ENCODE measurements at places on chromosomes 2 and 18.

- DNase-seq = no peak
Measured at GRCh38 chr2:108573061-108573460, 38.8 kb downstream of the LIMS1 start.

DNA sequence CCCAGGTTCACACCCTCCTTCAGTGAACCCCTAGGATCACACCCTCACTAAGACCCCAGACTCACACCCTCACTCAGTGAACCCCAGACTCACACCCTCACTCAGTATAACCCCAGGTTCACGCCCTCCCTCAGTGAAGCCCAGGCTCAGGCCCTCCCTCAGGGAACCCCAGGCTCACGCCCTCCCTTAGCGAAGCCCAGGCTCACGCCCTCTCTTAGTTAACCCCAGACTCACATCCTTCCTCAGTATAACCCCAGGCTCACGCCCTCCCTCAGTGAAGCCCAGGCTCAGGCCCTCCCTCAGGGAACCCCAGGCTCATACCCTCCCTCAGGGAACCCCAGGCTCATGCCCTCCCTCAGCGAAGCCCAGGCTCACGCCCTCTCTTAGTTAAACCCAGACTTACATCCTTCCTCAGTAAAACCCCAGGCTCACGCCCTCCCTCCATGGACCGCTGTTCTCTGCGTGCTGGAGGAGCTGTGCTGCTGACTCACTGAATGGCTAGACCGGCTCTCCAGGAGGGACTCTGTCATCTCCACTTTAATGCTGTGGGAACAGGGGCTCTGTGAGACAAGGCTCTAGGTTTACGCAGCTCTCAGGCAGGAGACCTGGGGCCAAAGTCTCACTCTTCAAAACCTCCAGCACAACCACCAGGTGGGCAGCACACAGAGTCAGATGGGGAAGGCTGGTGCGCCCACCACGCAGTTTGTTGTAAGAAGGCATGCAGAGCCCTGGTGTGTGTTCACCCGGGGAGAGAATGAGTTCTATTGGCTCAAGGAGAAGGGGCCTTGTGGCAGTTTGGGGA is 506.9 kb upstream of the MYT1L start:
- DNase-seq = no peak

DNA sequence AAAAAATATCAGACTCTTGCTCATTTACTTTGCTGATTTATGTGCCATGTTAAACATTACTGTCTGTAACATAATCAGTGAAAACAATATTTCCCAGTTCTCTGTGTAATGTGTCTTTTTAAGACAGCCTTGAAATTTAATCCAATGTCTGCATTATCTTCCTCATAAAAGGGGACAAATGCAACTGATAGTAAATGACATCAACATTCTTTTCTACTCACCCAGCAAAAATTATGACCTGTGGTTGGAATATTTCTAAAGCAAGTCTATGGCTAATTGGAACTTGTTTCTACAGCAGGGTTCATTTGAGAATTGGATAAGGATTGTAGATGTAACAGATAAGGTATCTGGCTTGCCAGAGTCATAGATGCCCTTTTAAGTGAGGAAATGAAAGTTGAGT is 34.8 kb downstream of the C1D start:
- DNase-seq = no peak

- DNase-seq = no peak
Measured at GRCh38 chr2:126975671-126976655, 77.3 kb downstream of the TEX51 start.

- no peak for DNase-seq
Measured at GRCh38 chr2:150944315-150944714, 317.3 kb downstream of the RBM43 start.

DNA sequence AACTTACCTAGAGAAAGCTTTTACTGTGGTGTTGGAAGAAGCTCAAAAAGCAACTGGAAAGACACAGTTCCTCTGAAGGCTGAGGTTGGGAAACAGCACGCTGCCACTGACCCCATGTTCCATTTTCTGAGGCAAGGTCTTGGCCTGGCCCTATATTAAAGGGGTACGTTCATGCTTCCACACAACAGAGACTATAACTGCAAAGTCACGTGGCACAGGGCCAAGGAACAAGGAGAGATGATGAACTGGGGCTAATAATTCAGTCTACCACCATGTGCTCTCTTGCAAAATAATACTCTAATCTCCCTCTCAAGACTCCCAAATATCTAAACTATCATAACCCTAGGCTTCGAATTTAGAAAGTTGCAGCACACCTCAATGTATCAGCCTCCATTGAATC is 381.6 kb downstream of the DSEL start:
- DNase-seq = no peak

DNA sequence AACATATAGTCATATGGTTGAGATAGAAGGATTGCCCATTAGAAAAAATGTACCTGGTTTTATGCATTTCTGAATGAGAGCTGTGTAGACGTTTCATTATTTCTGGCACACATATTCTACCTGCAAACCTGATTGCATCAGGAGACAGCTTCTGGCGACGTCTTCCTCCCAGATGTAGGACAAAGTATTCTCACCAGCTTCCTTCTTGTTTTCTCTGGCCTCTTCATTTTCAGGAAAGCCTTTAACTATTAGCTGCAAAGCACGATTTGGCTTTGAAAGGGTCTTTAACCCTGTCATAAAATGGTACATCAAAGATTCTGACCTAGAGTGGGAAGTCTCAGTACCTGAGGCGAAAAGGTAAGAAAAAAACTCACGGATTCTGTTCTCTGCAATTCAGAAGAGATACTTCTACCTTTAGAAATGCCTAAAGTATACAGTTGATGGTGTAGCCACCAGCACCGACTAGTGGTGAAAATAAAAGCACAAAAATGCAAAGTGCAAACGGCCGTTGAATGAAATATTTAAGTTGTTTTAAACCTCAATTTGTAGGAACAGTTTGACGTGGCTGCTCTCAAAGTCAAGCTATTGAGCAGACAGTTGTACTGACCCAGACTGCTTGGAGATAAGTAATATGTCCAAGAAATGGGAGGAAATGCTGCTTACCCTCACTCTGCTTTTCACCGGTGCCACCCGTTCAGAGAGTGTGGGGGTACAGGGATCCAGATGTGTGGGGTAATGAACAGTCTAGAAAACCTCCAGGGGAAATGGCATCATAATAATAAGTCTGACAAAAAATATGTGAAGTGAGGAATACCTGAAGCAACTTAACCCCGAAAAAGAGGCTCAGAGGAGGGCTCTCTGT is 20.2 kb downstream of the IL18RAP start:
- DNase-seq = peak; percentile 26

Measured in activated CD8-positive, alpha-beta memory T cell treated with anti-CD3 and anti-CD28 coated beads for 4 hours (primary cell).